ENCODE measurements at places on chromosomes 7 and 10.

DNA sequence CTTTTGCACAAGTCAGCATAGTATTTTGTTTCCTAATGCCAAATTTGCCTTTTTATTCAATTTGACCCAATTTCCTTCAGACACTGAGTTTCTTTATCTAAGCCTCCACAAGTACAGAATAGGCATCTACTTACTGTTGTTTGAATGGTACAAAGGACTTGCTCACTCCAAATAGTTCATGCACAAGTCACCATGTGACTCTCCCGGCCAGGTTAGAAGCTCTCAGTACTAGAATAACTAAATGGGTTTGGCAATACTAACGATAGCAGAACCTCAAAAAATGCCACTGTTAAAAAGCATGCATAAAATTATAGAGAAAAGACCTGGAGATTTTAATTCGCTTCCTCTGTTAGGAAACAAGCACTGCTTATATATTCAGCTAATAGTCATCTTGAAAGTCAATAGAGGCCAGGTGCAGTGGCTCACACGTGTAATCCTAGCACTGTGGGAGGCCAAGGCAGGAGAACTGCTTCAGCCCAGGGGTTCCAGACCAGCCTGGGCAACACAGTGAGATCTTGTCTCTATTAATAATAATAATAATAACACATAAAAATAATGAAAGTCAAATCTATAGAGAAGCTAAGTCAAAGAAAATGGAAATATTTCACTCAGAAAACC is 335.8 kb upstream of the MBL2 start:
- DNase-seq = no peak

DNA sequence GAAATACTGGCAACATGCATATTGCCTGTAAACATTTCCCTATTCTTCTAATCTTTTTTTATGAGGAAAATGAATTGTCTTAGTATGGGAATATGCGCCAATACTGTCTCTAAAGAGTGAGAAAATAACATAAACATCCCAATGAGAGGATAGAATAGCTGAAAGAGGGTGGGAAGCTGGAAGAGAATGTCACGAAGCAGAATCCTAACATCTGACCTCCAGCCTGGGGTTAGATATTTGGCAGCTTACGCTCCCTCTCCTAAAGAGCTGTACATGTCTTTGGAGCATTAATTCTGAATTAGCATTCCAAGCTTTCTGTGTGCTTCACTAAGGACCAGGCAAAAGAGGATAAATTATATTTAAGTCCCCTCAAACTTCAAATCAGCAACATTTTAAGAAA is 31.6 kb upstream of the SLC16A12 start:
- DNase-seq = no peak

GRCh38 chr10:45468079-45468478 is 94.1 kb downstream of the ALOX5 start:
- DNase-seq = no peak

DNA sequence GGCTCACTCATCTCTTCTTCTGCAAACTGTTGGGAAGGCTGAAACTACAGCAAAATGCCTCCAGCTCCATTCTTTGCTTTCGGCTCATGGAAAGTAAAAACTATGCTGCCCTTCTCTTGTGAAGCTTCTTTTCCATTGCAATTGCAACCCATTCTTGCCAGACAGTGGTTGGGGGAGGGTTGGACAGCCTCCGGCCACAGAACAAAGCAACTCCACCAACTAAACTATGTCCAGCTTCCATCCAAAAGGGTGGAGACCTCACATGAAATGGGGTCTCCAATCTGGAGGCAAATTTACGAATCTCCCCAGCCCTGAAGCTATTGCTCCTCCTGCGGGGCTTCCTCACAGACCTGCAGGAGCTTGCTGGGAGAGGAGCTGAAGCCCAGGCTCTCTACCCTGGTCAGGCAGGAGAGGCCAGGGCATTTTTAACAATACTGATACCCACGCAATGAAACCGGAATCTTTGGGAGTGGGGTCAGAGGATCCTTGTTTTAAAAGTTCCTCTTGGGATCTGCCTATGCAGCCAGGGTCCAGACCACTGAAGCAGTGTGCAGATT is 549 bp downstream of the GPNMB start:
- DNase-seq = no peak

GRCh38 chr10:46555713-46556514 is 544 bp downstream of the GPRIN2 start:
- DNase-seq = no peak

DNA sequence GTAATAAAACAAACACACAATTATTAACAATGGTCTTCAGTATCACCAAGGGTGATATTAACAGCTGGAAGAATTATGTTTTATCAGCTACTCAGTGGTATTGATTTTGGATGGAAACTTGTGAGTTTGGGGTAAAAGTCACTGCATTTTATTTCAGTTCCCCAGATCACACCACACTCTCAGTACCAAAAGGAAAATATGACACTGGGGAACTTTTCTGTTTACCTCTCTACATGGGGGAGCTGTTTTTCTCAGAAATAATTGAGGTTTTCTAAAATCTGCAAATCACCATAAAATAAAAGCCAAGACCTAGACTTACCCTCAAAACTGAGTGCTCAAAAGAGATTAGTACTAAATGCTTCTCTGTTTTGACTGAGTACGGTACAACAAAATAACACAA is 98.6 kb upstream of the FEZF1 start:
- DNase-seq = no peak
